Uterus (tissue), 4 donors: ENCODE measurements at places on chromosomes 12 and 14. TPM values are rescaled to one million over a fixed set of nuclear protein-coding genes. Genes with fewer than 3 reads are reported as not detected.

The C14orf39 gene
- total RNA-seq: not detected

The OR6C2 gene
- not detected for total RNA-seq

DNA sequence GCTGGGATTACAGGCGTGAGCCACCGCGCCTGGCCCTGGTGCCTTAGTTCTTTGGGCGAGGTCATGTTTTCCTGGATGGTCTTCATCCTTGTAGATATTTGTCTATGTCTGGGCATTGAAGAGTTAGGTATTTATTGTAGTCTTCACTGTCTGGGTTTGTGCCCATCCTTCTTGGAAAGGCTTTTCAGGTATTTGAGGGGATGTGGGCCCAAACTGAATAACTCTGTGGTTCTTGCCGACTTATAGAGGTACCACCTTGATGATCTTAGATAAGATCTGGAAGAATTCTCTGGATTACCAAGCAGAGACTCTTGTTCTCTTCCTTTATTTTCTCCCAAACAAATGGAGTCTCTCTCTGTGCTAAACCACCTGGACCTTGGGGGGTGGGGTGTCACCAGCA, 18.9 kb downstream of the FGD4 start:
- H3K27me3 ChIP-seq: no peaks in the 10 kb centered on the region
- H3K4me3 ChIP-seq: no peak overlapping the region
- no peaks in the 10 kb centered on the region for H3K36me3 ChIP-seq
- peaks cover 3% of the 10 kb centered on the region for H3K4me1 ChIP-seq
- H3K27ac ChIP-seq: no peak overlapping the region

GRCh38 chr14:59096303-59096702, 92.2 kb upstream of the DAAM1 start:
- H3K4me1 ChIP-seq: no peaks in the 10 kb centered on the region
- H3K27ac ChIP-seq: no peak overlapping the region
- no peaks in the 10 kb centered on the region for H3K36me3 ChIP-seq
- DNase-seq: no peak
- no peak overlapping the region for H3K4me3 ChIP-seq
- H3K27me3 ChIP-seq: no peaks in the 10 kb centered on the region

The NUDT14 gene
- 22.3 TPM for total RNA-seq
